ENCODE measurements at places on chromosomes 4 and X.
A peak's percentile ranks its signal among the peaks of the same experiment; 100 is the strongest.

GRCh38 chr4:77600521-77601451 is 4.8 kb upstream of the CXCL13 start:
- peak; percentile 19 for DNase-seq

- peak; percentile 15 for DNase-seq
These were observed 33.7 kb downstream of the COQ2 start for GRCh38 chr4:83250687-83251446.

- peak; percentile 92 for DNase-seq
These were observed 8.1 kb upstream of the STS start for GRCh38 chrX:7139202-7140081.

DNA sequence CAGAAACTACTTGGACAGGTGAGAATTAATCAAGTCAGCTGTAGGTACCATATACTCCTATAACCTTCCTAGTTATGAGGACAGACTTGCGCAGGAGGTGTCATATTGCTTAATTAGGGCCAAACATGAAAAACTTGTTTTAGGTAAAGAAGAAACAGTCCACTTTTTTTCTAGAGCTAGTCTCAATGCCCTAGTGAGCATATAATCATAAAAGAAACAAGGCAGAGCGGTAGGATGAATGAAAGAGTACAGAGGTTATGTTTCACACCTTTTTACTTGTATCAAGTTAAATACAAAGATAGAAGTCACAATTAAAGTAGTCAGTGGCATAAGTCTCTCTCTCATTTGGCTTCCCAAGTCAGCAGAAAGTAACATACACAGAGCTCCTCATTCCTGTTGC is 88.9 kb downstream of the RPS6KA6 start:
- DNase-seq: no peak

- no peak for DNase-seq
These were observed 25.2 kb downstream of the REPS2 start for GRCh38 chrX:16971694-16972093.

- no peak for DNase-seq
These were observed 159.3 kb upstream of the VCX3A start for GRCh38 chrX:6694221-6694620.

DNA sequence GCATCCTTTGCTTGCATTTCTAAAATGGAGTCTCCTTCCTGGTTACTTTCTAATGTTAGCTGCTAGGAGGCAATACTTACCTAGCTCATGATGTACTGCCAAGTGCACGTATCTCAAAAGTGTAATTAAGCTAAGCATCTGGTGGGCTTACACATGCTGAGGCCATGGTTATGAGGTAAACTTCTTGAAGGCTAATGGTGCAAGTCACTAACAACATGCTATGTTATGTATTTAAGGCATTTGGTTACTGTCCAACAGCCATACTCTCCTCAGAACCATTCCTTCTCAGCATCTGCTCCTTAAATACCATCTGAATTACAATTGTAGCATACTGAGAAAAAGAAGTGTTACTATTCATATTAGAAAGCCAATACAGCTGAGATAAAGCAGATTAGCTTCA is 318.6 kb upstream of the BMP3 start:
- peak; percentile 6 for DNase-seq

DNA sequence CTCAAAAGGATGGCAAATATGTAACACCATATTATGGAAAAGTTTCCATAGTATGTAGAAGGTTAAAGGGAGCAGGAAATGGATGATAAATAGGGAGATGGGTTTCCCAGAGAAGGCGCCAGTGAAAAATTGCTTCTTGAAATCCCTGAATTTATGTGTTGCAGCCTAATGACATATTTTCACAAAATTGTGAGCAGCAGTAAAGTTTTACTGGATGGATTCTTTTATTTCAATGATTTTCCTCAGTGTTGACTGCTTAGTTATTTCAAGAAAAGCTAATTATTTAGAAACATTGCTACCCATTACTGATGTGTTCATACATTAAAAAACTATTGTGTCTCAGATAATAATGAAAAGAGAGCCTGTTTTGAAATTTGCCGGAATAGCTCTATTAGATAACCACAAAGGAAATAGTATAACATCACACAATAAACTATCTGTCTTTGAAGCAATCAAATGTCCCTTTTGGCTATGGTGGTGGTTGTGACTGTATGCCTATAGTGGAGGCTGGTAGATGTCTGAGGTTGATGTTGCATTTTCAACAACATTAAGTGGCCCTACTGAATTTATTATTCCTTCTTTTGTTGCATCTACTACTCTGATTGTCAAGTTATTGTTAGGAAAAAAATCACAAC is 169.9 kb upstream of the HAND2 start:
- DNase-seq: no peak

GRCh38 chr4:185966997-185967775 is 101.8 kb upstream of the TLR3 start:
- peak; percentile 35 for DNase-seq

GRCh38 chr4:172982151-172982590 is 186.4 kb upstream of the GALNT7 start:
- peak; percentile 93 for DNase-seq

- no peak for DNase-seq
These were observed 97.2 kb upstream of the GALNTL6 start for GRCh38 chr4:171715973-171716372.

GRCh38 chr4:116358633-116359222 is 726.6 kb downstream of the TRAM1L1 start:
- peak; percentile 76 for DNase-seq

DNA sequence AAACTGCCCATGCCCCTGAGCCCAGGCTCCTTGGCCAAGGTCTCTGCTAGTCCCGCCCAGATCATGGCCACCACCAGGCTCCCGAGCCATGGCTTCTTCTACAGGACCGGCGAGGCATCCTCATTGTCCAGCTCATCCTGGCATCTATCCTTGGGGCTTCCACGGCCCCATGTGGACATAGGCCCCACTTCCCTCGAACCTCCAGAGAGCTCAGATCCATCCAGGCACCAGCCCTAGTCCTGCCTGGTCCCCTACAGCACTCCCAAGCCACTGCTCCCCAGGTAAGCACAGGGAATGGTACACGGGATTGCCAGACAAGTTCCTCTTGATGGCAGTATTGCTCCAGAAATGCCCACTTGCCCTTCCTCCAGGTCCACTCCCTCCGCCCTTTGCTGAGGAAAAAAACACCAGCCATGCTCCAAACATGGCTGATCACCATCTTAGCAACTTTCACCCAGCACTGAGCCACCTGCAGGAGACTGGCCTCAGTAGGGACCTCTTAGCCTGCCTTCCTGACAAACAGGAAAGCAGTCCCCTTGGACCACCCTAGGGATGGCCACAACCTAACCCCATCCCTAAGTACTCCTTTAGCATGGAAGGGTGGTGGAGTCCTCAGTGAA is 272.1 kb upstream of the AGTR2 start:
- no peak for DNase-seq

GRCh38 chr4:8589823-8590545 is 2.6 kb upstream of the CPZ start:
- peak; percentile 92 for DNase-seq

DNA sequence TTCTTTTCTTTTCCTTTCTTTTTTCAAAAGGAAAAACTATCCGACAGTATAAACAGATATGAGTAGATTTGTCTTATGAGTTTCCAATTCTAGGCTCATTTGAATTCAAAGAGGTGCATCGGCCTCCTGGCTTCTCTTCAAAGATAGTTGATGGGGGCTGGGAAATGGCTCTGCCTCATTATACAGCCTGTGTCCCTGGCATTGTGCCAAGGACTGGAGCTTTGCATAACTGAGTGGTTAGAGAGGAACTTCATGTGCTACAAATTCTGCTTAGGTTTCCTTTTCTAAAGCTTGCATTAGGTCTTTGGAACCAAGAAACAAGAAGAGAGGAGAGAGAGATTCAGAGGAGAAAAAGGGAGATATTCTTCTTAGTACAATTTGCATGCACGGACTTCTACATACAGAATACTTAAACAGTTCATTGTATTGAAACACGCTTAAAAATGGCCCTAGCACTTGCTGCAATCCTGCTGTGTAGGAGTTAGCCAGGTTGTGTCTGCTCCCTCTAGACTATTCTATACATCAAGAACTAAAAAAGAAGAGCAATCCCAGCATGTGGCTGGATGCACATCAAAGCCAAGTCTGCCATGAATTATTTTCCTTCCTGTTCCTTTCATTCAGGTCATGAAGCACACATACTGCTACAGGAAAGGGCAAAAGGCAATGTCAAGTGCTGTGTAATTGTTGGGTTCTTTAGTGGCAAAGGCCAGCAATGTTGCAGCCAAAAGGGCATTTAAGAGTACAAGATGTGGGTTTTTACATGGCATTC is 70.9 kb downstream of the INTS12 start:
- DNase-seq: peak; percentile 9

- peak; percentile 96 for DNase-seq
These were observed 246.0 kb upstream of the HHIP start for GRCh38 chr4:144399927-144400326.

GRCh38 chr4:70746179-70746839 is 24.5 kb downstream of the RUFY3 start:
- DNase-seq: peak; percentile 60

GRCh38 chr4:82469791-82470345 is 39.5 kb downstream of the ENOPH1 start:
- DNase-seq: peak; percentile 73

DNA sequence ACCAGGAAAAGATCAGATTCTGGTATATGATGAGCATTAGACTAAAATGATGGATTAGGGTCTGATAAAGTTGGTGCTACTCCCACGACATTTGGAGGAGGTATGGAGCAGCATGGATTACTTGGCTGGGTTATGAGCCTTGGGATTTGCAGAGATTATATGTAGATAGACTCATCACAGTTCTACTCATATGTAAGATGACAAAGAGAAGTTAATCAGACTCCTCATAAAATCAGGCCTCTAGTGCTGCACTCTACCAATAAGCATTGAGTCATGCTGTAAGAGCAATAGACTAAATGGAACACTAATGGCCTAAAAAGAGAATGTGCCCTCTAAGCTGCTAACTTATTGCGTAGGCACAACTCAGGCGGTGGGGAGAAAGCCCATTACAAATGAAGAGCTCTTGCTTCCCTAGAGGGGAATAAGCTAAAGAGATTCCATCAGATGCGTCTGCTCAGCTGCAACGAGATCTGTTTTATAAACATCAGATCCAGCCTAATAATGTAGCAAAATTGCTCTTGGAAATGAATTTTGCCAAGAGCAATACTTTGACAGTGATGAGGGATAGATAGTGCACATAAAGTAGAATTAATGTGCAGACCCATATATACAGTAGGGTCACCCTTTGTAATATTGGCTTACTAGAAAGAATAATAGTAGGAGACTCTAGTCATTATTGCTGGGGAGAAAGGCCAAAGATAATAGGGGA is 17.5 kb downstream of the LIAS start:
- DNase-seq: no peak

DNA sequence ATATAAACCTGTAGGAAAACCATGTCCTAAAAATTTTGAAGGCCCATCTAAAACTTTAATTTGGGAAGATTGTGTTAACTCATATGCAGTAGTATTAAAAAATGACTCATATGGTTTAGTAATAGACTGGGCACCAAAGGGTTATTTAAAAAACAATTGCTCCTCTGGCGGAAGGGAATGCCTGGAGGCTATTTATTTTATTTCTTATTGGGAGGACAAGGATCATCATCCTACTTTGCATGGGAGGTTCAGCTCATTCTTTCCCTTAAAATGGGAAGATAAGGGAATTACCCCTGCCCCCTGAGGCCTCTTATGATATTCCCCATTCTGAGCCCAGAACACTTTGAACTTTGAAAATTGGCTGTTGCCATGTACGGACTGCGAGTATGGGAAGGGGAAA is 29.7 kb upstream of the MGST2 start:
- DNase-seq: no peak

- DNase-seq: no peak
These were observed 18.0 kb downstream of the HPSE start for GRCh38 chr4:83316459-83317165.

DNA sequence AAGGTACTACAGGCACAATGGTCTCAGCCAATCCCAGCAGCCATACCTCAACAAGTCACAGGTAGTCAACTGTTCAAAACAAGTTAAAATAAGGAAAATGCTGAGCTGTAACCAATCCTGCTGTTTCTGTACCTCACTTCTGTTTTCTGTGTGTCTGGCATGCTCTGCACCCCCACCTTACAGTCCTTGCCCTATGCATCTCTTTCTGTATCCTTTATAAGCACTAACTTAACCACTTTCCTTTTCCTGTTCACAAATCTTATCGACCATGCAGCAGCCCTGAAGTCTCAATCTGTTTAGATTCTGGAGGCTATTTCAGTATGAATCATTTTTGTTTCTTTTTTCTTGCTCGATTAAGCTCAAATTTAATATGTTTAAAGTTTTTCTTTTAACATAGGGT is 12.5 kb upstream of the FAM13A start:
- DNase-seq: no peak

- no peak for DNase-seq
These were observed 277.7 kb upstream of the TET2 start for GRCh38 chr4:104868958-104869357.

GRCh38 chrX:42269186-42269585 is 345.8 kb upstream of the CASK start:
- peak; percentile 4 for DNase-seq

- DNase-seq: no peak
These were observed 62.7 kb upstream of the USP9X start for GRCh38 chrX:41022566-41022965.

DNA sequence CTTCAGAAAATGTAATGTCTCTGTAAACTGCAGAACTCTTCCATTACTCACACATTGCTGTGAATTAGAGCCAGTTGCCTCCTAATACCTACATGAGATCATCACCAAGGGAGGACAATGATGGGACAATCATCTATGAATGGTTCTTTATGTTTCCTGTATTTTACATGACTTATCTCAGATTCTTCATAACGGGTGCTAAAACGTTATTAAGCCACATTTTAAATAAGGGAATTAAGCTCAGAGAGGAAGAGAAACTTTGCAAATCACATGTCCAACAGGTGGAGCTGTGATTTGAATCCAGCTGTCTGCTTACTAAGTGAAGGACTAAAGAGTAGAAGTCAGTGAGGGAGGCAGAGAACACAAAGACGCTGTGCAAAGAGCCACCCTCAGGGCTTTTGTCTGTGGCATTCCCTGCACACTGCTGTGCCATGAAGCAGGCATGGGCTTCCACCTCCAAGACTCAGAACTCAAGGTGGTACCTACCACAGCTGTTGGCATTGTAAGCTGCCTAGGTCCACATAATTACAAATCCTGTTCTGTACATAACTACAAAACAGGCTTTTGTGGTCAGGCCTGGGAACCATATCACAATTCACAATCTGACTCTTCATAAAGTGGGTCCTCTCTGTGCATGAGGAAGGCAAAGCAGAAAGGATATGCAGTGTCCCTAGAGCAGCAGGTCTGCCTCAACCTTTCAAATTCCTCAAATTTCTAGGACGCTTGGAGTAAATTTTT is 12.8 kb downstream of the TBC1D9 start:
- peak; percentile 57 for DNase-seq

Measured in fibroblast of skin of back (primary cell).